SK-N-DZ (cell line): ENCODE measurements at places on chromosomes 6 and 20.
A peak's percentile ranks its signal among the peaks of the same experiment; 100 is the strongest.

- peak; percentile 16 for DNase-seq
These were observed 85.5 kb downstream of the BMP6 start for GRCh38 chr6:7811441-7811840.

- no peak for DNase-seq
These were observed 35.9 kb downstream of the MAPK14 start for GRCh38 chr6:36063318-36064060.

DNA sequence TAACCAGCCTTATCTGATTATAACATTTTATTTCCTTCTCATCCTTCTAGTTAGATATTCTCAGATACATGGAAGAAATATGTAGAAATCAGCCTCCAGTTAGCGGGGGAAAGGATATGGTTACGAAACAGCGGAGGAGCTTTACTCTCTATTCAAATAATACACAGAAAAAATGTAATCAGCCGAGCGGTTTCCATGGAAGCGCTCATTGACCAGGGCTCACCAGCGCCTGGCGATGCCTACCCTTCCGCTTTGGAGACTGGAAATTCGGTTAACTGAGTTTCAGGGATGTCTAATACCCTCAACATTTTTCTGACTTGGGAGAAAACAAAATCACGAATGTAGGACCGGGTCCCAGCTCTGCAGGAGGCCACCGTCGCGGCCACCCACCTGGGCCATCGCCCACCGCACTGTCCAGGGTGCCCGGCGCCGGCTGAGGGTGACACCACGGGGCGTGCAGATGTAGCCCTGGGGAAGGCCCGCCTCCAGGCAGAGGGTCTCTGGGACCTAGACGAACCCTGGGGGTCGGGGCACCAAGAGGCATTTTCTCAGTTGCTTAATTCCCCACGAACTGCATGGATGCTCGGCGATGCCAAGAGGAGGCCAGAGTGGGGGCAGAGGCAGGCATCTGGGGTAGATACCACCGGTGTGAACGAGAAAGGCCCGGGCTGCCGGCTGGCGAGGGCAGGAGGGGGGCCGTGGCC is 1.7 kb downstream of the PRR18 start:
- DNase-seq, result no peak

- DNase-seq, result peak; percentile 5
These were observed 82.3 kb upstream of the RIPOR2 start for GRCh38 chr6:25017932-25018567.

DNA sequence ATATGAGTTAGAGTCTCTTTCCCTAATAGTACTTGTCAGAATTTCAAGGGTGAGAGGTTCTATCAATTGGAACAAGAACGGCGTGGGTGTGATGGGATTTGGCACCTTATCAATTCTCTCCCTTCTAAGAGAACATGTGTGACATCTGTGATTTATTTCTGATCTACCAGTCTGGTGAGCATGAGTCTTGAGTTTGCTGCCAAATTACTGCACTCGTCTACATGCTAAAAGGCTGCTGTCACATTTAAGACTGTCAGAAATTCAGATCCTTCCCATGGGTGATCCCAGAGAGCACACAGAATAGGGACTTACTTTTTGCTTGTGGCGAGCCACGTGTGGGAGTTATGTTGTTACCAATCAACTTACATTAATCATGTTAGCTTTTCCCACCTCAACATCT is 370.2 kb upstream of the SASH1 start:
- DNase-seq, result no peak

DNA sequence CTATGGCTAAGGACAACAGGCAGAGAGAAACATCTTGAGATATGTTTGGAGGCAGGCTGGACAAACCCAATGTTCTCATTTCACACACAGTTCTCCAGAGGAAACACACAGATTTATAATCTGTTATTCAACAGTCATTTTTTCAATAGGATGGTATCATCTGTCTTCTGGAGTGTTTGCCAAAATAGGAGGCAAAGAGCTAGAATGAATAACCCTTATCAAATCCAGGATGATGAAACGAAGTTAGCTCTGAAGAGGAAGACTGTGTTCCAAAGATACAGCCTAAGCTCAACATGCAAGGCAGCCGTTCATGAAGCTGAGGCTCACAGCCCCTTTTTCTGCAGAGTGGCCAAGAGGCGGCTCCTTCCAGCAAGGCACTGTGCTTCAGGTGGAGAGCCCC is 70.8 kb downstream of the PPP1R3G start:
- no peak for DNase-seq

- DNase-seq, result no peak
These were observed 78.0 kb upstream of the SMIM8 start for GRCh38 chr6:87244380-87244779.

GRCh38 chr6:37202788-37203491 is 33.0 kb downstream of the PIM1 start:
- no peak for DNase-seq

DNA sequence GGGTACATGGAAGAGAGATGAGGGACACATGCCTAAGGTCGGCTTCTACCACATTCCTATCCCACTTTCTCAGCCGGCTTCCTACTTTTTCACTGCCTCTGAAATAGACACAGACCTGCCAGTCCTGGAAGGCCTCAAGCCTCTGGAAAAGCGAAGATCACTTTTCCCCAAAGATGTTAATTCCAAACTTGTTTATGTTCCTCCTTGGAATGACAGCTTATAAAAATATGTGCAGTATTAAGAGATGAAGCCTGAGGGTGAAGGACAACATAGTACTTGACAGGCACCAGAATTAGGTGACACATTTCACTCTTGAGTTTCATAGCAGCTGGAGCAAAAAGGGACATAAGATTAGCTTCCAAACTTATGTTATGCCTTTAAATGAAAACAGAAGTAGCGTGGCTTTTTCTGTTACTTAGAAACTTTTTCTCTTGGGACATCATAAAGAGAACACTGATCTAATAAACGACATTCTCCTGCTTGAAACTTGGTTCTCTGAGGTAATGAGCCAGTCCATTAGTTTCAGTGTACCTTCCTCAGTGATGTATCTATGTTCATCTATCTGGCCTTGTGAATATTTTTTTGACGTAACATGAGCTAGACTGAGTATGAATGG is 25.3 kb downstream of the FOXO3 start:
- DNase-seq, result no peak

- peak; percentile 32 for DNase-seq
These were observed 839.4 kb downstream of the MAFB start for GRCh38 chr20:39849664-39850063.

GRCh38 chr6:148857798-148858390 is 111.1 kb downstream of the UST start:
- DNase-seq, result no peak

GRCh38 chr6:84615113-84615850 is 149.1 kb downstream of the TBX18 start:
- DNase-seq, result no peak
